OCI-LY7 (cell line): ENCODE measurements at places on chromosomes 7 and 10.

DNA sequence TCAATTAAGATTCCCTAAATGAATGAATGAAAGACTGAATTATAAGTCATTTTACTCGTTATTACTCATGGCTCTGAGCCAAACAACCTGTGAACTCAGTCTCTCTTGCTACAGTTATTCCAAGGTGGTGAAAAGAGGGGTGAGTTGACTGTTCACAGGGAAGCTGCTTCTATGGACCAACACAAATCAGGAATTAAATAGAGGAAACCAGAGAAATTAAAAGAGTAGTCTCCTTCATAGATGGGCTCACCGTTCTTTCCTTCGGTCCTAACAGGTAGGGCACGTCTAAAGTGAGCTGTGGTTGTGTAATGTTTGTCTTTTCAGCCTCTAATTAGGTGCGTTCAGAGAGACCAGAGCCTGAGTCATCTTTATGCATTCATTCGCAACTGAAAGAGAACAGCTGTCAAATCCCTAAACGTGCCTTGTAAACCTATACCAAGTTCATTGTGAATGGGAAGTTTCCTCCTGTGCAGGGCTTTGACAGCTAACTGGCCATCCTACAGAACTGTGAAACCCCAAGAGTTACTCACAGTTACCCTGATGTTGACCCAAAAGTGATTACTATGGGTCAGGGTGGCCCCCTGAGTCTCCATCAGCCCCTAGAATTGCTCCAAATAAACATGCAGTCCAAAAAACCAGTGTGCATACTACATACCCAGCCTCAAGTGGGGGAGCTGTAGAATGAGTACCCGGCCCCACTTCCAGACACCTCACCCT, 18.2 kb upstream of the C10orf53 start:
- DNase-seq: no peak

GRCh38 chr10:124318811-124319210, 99.9 kb downstream of the OAT start:
- no peak for DNase-seq

DNA sequence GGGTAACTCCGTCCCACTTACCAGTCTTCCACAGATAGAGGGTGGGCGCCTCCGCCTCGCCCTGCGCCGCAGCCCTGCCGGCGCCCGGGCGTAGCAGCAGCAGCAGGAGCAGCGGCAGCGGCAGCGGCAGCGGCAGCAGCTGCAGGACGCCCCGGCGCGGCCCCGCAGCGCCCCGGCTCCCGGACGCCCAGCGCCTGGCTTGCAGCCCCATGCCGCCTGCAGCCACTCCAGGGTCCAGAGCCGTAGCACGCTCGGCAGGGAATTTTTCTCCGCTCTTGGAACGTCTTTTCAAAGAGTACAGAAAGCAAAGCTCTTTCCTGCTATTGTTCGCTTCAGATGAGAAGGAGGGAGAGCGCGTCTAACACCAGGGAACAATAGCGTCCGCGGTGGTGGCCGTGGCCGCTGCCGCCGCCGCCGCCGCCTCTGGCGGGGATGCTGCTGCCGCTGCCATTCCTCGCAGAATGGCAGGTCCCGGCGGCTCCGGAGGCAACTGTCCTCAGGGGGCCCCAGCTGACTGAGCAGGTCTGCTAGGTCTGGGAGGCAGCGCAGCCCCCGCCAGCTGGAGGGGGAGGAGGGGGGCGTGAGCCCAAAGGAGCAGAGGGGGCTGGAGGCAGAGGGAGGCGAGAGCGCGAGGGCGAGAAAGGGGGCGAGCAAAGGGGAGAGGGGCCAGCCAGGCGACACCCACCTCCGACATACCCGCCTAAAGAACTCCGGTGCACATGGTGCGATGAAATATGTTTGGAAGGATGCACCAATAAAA, at the start of gene THSD7A:
THSD7A (minus strand) TSS at position 463 of the 760 bp plus-strand sequence; CDS start at position 211, 252 bp downstream.
- no peak for DNase-seq

- DNase-seq: no peak
Observed at GRCh38 chr7:46806856-46807255, 775.1 kb downstream of the TNS3 start.

- DNase-seq: peak; percentile 89
Observed at GRCh38 chr10:71773221-71773971, at the start of gene VSIR. TSS of gene VSIR (minus strand) at chr10:71773520. CDS start at chr10:71773439, 81 bp downstream.

GRCh38 chr10:71406878-71407277, 10.2 kb downstream of the CDH23 start:
- DNase-seq: no peak

- DNase-seq: no peak
Observed at GRCh38 chr10:36494371-36494770, 631.0 kb upstream of the ANKRD30A start.

DNA sequence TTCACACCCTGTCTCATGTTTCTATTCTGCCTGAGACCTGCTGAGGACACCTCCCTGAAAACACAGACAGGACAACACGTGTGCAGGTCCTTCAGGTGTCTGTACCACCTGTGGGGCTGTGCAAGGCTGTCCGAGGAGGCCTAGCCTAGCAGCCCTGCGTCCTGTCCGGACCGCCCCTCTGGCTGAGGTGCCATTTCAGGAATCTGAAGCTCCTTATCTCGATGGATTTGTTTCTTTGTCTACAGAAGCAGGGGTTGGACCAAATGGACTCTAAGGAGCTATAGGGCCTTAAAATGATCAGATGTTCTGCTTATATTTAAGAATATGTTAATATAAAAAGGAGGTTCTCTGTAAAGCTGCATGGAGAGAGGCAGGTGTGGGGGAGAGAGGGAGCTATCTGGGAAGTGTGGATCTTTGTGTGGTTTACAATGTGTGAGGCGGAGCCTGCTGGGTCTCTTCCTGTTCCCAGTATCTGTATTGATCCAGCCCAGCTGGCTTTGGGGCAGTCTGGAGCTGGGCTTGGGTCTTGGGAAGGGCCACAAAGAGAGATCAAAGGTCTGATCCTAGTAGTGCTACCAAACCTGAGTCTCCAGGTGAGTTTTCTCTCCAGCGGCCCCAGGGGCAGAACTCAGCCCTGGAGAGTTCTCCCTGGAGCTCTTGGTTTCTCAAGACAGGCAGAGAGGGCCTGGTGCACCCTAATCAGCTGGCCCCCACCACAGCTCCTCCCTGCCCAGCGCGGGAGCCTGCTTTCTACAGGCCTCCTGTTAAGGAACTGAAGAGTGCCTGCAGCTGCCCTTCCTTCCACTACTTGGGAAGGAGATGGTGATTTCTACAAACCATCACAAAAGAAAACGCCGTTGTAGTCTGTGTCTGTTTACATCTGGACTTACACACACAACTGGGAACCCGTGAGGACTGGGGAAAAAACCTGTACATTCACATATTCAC, 3.4 kb upstream of the MNX1 start:
- DNase-seq: no peak

- no peak for DNase-seq
Observed at GRCh38 chr7:156993925-156994235, 16.6 kb downstream of the MNX1 start.

DNA sequence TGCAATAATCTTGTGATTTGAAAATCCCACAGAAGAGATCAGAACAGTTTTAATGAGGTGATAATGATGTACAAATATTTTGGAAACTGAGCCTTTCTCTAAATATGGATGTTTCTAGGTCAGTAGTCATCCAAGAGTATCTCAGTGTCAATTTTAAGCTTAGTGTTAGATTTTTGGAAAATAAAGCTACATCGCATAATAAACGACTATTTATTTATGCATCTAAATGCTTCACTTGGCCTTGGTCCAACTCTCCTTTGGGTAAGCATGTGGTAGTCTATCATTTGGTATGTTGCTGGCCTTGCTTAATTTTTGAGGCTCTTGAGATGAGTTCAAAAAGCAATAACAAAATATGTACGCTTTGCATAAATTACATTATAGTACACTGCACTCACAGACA, 5.4 kb upstream of the PPP1R9A start:
- DNase-seq: no peak

DNA sequence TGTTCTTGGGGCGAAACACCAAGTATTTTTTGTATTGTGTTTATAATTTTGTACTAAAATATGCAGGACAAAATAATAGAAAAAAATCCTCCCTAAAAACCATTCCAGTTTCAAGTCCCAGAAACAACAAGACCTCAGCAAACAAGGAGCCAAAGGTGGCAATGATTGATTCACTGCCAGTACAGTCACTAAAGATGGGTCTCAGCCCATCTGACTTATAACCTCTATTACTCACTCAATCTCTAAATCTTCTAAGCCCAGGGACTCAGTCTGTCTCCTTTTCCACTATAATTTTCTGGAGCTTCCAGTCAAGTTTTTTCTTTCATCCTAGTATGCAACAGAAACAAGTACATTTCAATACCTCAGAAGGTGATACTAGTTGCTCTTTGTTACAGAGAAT, 33.3 kb downstream of the SNX13 start:
- DNase-seq: no peak

- peak; percentile 7 for DNase-seq
Observed at GRCh38 chr7:8365499-8366110, 67.8 kb upstream of the NXPH1 start.

DNA sequence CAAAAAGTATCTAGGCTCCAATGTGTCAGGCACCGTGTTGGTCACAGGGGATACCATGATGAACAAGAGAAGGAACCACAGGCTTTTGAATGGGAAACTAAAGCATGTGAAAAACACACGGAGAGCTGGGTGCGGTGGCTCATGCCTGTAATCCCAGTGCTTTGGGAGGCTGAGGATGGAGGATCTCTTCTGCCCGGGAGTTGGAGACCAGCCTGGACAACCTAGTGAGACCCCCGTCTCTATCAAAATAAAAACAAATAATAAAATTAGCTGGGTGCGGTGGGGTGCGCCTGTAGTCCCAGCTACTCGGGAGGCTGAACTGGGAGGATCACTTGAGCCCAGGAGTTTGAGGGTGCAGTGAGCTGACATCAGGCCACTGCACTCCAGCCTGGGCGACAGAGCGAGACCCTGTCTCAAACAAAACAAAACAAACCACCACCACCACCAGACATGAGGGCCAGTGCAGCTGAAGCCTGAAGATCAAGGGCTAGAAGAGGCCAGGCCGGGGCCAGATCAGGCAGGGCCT, 611 bp upstream of the COPS6 start:
- DNase-seq: no peak

DNA sequence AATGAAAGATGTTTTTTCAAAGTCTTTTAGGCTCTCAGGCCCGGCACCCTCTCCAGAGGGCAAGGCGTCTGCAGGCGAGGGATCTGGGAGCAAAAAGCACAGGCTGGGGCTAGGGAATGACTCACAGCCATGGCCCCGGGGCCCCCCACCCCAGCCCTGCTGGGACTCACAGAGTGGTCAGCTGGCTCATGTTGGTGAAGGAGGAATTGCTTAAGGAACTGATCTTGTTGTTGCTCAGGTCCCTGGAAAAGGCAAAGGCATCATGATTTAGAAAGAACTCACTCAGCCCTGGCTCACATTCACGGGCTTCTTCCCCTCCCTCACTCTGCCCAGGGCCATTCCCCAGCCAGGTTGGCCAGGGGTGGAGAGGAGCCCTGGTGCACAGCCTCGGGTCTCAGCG, 151.5 kb downstream of the SLIT1 start:
- DNase-seq: no peak

DNA sequence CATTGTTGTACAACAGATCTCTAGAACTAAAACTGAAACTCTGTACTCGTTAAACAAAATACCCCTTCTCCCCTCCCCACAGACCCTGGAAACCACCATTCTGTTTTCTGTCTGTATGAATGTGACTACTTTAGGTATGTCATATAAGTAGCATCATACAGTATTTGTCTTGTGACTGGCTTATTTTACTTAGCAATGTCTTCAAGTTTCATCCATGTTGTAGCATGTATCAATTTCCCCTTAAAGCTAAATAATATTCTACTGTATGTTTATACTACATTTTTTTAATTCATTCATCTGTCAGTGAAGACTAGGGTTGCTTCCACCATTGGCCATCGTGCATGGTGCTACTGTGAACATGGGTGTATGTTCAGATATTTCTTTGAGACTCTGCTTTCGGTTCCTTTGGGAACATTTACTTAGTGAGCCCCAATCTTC, 71.2 kb upstream of the RPA3 start:
- no peak for DNase-seq

GRCh38 chr10:92690211-92690914, 608 bp downstream of the HHEX start:
- DNase-seq: no peak

GRCh38 chr7:38855867-38856266, 53.1 kb downstream of the VPS41 start:
- no peak for DNase-seq

GRCh38 chr7:111026343-111026742, 64.6 kb upstream of the LRRN3 start:
- no peak for DNase-seq
